ENCODE measurements at places on chromosomes 11 and 22. TPM values are rescaled to one million over a fixed set of nuclear protein-coding genes. Genes with fewer than 3 reads are reported as not detected.

APOA5 gene
- polyA plus RNA-seq: 0.09 TPM

SESN3 gene
- 37.2 TPM for polyA plus RNA-seq

MIEF1 gene
- polyA plus RNA-seq: 34.4 TPM

UPK3A gene
- 113 TPM for polyA plus RNA-seq

ANKK1 gene
- 0.27 TPM for polyA plus RNA-seq

KCNA4 gene
- polyA plus RNA-seq: 0.82 TPM

MIAT gene
- 8.5 TPM for polyA plus RNA-seq

SCN3B gene
- 9.5 TPM for polyA plus RNA-seq

SCUBE2 gene
- polyA plus RNA-seq: 10.7 TPM

VWCE gene
- polyA plus RNA-seq: 5.1 TPM

B4GALNT4 gene
- polyA plus RNA-seq: 24.0 TPM

KDM4D gene
- polyA plus RNA-seq: 0.67 TPM

CHRM1 gene
- 1.3 TPM for polyA plus RNA-seq

C1QTNF4 gene
- 3.7 TPM for polyA plus RNA-seq

IGSF9B gene
- 9.0 TPM for polyA plus RNA-seq

NAALADL1 gene
- 8.9 TPM for polyA plus RNA-seq

GAB4 gene
- polyA plus RNA-seq: not detected

CUL5 gene
- polyA plus RNA-seq: 25.8 TPM

IGSF22 gene
- polyA plus RNA-seq: 1.5 TPM

SEPTIN3 gene
- polyA plus RNA-seq: 5.1 TPM

E2F8 gene
- 17.7 TPM for polyA plus RNA-seq

DEFB131B gene
- not detected for polyA plus RNA-seq

H19 gene
- 4,676 TPM for polyA plus RNA-seq

ANGPTL5 gene
- 0.06 TPM for polyA plus RNA-seq

TEX54 gene
- 0.76 TPM for polyA plus RNA-seq

EIF3D gene
- polyA plus RNA-seq: 215 TPM

SAC3D1 gene
- 8.9 TPM for polyA plus RNA-seq

C11orf16 gene
- 0.12 TPM for polyA plus RNA-seq

TH gene
- 1.0 TPM for polyA plus RNA-seq

DRD4 gene
- 1.3 TPM for polyA plus RNA-seq

MEI1 gene
- polyA plus RNA-seq: 4.4 TPM

ART1 gene
- not detected for polyA plus RNA-seq

DTX4 gene
- polyA plus RNA-seq: 43.9 TPM

CD3E gene
- 9.1 TPM for polyA plus RNA-seq

MS4A14 gene
- polyA plus RNA-seq: 1.6 TPM

ARHGAP8 gene
- 16.2 TPM for polyA plus RNA-seq

FADS3 gene
- 9.1 TPM for polyA plus RNA-seq

OR8D1 gene
- under 0.01 TPM for polyA plus RNA-seq

ZC3H7B gene
- 58.0 TPM for polyA plus RNA-seq

KCNE3 gene
- polyA plus RNA-seq: 33.1 TPM

OR51B2 gene
- polyA plus RNA-seq: not detected

ACTN3 gene
- 0.22 TPM for polyA plus RNA-seq
